ENCODE measurements at places on chromosomes 7 and 10. TPM values are rescaled to one million over a fixed set of nuclear protein-coding genes. Genes with fewer than 3 reads are reported as not detected.

AQP1 gene
- 236 TPM for total RNA-seq

DNA sequence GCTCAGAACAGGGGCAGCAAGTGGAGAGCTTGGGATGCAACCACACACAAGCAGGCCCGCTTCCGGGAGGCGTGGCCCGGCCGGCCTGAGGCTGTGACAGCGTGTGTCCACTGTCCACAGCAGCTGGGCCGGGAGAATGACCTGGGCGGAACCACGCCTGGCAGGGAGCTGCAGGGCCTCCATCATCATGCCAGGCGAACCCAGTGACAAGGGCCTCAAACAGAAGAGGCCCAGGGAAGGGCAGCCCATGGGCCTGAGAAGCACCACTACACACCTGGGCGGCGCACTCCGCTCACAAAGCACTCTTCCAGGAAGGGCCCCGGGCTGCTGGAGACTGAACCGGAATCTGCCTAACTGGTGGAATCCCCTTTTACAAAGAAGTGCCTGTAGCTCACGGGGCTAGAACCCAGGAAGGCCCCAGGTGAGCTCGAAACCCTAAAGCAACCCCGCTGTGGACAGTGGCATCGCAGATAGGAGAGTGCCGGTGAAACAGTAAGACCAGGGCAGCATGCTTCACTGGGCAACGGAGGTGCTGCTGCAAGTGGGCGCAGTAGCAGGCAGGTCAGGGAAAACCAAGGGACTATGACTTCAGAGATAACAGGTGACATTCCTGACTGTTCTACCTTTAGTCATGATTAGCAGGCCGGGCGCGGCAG is 66.0 kb downstream of the MAD1L1 start:
- DNase-seq = no peak

DNA sequence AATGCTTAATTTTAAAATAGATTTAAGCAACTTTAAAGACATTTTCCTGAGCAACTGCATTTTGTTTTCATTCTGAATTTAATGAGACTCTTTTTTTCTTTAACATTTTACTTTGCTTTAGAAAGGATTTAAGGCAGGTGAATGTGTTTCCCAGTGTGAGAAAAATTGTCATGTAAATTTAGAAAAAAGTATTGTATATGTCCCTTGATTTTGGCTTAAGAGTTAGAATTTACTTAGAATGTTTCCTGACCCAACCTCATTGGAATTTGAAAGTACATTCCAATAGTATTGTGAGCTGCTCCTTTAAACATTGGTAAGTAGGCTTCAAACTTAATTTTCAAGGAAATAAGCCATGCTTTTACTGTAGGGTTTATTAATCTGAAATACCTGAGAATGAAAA is 110.2 kb downstream of the PTEN start:
- no peak for DNase-seq

NKX6-2 gene
- total RNA-seq = not detected

MACROH2A2 gene
- 13.2 TPM for total RNA-seq

DNA sequence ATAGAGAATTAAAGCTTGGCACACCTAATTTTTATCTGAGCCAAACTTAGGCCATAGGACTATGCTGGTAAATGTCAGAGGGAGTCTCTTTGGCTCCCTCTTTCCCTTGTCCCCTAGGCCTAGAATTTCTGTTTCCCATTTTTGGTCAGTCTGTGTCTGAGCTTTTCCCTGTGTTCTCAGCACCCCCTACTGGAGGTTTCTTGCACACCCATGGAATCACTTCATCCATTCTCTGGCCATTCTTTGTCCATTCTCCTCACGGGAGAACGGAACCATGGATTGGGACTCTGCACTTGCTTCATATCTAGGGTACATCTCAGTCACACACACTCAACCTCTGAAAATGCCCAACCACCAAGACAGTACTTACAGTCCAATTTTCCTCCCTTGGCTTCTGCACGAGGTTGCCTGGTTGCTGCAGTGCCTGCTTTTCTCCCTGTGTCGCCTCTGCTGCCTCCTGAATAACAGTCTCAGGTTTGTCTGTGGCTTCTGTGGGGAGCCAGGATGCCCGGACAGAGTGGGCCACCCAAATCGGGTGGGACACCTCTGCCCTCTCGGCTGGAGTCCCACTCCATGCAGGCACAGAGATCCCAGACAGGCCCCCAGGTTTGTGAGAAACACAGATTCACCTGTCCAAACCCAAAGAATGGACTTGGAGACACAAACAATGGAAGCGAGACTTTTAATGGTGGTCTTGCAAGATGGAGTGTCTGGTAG is 35.1 kb upstream of the DNAH11 start:
- DNase-seq = no peak

DNA sequence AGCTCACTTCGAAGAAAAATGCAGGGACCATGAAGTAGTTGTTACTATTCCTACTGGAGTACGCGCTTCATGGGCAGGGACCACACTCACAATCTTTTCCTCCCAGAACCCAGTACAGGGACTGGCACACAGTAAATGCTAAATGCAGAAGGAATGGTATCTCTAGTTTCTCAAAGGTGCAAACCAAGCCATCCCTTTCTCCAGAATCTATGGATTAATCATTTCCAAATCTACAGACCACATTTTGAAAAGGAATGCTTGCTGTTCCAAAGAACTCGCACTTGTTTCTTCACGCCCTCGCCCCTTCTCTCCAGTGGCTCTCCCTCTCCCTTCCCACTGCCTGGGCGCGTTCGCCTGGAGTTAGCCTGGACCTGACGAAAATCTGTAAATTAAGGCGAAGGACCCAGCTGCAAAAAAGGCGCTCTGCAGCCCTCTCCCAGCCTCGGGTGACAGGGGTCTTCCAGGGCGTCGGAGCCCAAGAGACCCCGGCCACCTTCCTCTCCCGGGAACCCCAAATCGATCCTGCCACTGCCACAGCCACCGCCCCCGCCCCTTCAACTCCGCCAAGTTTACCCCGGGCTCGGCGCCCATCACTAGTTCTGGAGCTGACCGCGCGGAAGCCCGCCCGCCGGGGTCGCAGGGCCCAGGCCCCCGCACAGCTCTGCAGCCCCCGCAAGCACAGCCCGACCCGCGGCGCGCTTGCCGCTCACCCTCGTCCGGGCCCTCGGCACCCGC is 527 bp downstream of the PDIA4 start:
- no peak for DNase-seq

ERV3-1 gene
- 6.3 TPM for total RNA-seq

DNA sequence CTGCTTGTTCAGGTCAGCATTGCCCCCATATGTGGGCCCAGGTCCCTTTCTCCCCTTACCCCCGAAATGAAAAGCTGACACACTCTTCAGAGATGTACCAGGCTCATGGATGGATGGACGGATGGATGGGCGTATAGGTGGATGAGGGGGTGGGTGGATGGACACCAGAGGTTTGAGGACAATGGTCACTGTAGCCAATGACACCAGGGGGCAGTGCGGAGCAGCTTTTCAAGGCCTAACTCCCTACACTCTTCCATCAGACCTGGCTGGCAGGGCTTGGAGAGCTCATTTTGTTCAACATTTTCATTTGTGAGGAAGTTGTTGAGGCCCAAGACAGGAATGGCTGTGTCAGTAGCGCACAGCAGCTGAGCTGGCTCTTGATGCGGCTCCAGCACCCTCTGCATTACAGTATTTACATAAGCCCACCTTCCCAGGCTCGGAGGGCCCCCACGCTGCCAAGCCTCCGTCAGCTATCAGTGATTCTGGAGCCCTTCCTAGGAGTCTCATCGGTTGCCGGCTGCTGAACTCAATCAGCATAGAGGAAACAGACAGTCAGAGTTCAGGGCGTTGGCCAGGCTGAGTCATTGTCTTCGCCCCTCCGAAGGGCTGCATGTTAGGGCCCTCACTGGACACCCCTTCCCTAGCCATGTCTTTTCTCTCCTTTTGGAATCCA is 11.6 kb upstream of the FFAR4 start:
- peak; percentile 82 for DNase-seq

GRCh38 chr7:70694434-70694970 is 437.4 kb upstream of the GALNT17 start:
- peak; percentile 56 for DNase-seq

GRCh38 chr7:2758673-2759616 is 70.9 kb downstream of the AMZ1 start:
- DNase-seq = no peak

DMBT1 gene
- total RNA-seq = not detected

DNA sequence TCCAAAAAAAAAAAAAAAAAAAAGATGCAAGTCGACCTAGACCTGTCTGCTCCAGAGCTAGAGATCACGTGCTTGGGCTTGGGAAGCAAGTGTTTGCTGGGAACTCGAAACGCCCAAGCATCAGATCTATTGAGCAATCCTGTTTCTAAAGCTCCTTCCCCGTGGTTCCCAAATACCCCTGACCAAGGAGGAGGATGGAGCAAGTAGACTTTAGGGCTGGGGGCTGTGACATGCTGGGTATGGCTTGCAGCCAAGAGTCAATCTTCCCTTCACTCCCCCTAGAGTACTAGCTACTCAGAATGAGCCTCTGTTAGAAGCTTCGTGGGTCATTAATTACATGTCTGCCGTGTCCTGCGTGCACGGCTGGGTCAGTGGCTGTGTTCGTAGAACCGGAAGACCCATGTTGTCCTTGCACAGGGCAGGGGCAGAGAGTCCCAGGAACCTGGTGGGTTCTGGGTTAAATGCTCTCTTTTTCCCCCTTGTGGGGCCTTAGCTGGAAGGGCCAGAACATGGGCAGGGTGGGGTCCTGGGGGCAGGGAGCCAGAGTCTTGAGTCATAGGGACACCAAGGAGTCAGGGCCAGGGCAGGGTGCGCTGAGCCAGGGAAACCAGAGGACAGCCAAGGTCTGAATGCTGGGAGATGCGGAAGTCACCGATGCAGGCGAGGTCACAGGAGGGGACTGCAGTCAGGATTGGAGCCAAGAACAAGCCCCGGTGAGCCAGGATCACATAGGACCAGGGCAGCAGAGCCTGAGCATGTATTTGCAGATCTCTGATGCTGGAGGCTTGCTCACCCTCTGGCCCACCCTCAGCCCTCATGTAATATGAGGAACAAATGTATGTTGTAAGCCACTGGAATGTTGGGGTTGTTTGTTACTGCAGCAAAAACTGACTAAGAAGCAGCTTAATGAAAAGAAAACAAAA is 34.6 kb upstream of the TPST1 start:
- DNase-seq = peak; percentile 89

IDI2 gene
- total RNA-seq = 0.16 TPM

DNA sequence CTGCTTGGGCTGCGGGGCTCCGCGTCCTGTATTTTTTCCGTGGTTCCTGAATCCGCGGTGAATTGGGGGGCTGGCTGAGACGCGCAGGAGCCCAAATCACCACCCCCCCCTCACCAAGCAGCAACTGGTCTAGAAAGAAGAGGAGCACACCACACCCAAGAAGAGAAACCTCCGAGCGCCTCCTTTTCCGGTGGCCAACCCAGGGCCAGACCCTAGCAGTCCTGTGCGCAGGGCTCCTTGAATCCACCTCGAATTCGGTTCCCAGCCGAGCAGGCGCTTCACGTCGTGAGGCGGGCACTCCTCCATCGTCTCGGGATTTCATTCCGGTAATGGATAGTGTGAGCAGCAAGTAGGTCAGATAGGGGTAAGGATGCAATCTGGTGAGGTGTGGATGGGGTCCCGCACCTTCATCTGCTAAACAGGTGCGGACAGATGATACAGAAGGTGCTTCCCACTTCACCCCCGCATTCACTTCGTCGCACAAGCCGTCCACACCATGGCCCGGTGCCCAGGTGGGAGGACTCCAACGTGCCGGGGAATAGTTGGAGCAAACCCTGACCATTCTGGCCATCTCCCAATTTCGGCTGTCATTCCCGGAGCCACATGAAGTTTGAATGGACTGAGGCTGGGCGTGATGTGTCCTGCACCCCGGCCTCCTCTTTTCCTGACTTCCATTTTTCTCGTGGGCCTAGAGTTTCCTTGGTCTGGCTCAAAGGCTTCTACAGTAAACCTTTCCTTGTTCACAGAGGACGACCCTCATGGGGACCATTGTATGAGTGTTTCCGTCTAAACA is 19.8 kb upstream of the ZNF273 start:
- no peak for DNase-seq

SGPL1 gene
- total RNA-seq = 11.6 TPM

GRCh38 chr7:101906291-101907240 is 89.1 kb downstream of the CUX1 start:
- peak; percentile 14 for DNase-seq

GRCh38 chr7:22066522-22066921 is 120.8 kb upstream of the CDCA7L start:
- DNase-seq = no peak

- DNase-seq = no peak
Observed at GRCh38 chr7:111510584-111511378, 51.5 kb downstream of the IMMP2L start.

- DNase-seq = no peak
Observed at GRCh38 chr10:123133541-123134342, 2.0 kb upstream of the HMX3 start.

CALCR gene
- 0.05 TPM for total RNA-seq

- peak; percentile 53 for DNase-seq
Observed at GRCh38 chr10:45373003-45373575, 927 bp upstream of the ALOX5 start.

GRCh38 chr7:36487756-36488336 is 98.2 kb downstream of the ANLN start:
- DNase-seq = no peak

DNA sequence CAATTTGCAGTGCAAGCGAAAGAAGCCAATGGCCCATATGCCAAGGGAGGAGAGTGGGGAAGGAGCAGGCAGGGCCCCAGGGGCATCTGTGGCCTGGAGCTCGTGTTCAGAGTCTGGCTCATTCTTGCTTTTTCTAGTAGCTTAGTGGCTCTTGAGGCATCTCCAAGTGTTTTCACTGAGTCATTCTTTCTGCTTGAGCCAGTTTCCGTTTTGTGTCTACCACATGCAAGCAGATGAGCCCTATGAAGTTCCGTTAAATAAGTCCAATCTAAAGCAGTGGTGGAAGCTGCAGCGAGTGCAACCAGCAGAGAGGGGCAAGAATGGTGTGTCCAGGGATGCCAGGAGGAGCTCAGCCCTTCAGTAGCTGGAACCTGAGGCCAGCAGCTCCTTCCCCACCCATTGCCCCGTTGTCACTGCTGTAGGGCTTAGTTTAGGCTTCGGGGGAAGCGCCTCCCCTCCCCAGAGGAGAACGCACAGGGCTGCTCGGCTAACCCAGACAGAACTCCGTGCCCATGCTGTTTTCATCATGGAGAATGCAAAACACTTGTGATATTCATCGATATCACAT is 57.4 kb upstream of the EBF3 start:
- DNase-seq = peak; percentile 63

GRCh38 chr10:74097776-74098175 is 52.9 kb downstream of the AP3M1 start:
- DNase-seq = no peak

DNA sequence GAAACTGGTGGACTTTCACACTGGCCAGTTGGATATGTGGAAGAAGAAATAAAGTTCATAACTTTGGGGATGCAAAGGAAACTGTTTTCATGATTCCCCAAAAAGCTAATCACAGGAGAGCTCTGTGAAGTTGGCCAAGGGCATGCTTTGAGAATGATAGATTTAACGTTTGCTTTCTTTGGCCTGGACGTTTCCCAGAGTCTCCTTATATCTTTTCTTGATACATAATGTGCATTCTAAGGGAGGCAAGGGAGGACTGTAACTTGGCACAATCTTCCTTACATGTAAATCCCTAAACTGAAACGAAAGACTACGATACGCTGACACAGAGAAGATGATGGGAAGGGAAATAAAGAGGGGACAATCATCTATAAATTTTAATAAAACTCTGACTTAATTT is 176.5 kb upstream of the INHBA start:
- no peak for DNase-seq

GRCh38 chr10:104297697-104298660 is 29.0 kb downstream of the GSTO2 start:
- DNase-seq = no peak

SLC13A1 gene
- not detected for total RNA-seq

GRCh38 chr7:129489491-129489890 is 12.8 kb upstream of the SMKR1 start:
- no peak for DNase-seq

- DNase-seq = no peak
Observed at GRCh38 chr10:6167456-6167855, 35.3 kb upstream of the PFKFB3 start.

Data from Right ventricle myocardium superior (tissue), 1 donor.